ENCODE measurements at places on chromosomes 1 and 21.

DNA sequence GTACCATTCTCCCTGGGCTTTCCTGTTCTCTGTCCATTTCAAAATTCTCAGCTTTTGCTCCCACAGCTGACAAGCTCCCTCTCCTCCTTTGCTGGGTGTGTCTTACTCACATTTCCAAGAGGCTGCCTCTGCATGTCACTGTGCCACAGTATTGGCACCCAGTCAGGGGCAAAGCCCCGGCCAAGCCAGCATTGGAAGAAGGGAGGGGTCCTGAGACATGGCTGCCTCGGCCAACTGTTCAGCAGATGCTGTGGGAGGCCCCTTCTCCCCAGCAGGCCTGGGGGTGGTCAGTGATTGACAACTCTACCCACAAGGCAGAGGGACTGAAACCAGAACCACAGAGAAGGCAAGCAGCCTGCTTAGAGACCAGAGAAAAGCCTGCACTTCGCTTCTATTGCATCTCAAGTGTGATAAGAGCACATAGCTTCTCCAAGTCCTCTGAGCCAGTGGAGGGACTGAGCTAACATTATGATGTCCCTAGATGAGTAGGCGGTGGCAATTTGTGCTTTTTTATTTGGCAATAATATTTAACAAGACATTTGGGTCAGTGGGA is 294.1 kb downstream of the SIPA1L2 start:
- DNase-seq, result no peak

GRCh38 chr1:231665726-231666125 is 39.1 kb downstream of the DISC1 start:
- no peak for DNase-seq

DNA sequence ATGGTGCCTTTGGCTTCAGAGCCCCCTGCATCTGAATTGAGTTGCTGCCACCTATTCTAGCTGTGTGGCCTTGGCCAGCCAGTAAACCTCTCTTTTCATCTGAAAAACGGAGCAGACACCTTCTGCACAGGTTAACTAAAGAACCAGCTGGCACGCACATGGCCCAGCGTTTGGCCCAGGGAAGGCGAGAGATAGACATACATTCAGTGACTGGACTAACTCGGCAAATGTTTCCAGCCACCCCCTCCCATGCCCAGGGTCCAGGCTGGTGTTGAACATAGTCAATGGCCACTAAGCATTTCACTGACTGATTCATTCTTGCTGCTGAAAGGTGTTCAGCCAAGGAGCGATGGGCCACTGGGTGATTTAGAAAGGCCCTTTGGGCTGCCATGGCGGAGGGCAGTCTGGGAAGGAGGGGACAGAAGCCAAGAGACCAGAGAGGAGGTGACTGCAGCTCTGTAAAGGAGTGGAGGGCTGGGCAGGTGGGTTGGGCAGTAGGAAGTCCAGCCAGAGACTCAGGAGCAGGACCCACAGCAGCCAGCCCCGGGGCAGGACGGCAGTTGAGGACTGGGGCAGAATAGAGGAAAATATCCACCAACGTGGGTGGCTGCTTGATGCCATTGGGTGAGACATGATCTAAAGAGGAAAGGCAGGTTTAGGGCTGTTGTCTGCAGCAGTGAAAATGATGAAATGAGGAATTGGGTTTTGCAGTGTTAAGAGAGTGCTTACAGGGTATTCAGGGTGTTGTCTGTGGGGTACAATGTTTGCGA is 184.3 kb downstream of the HIVEP3 start:
- DNase-seq, result no peak

GRCh38 chr1:43912607-43913006 is 21.0 kb upstream of the ARTN start:
- peak; percentile 72 for DNase-seq

GRCh38 chr1:29303201-29304024 is 67.1 kb downstream of the PTPRU start:
- no peak for DNase-seq

- no peak for DNase-seq
Observed at GRCh38 chr1:3939242-3940080, 39.4 kb upstream of the C1orf174 start.

GRCh38 chr1:184622136-184622823 is 132.4 kb downstream of the EDEM3 start:
- peak; percentile 61 for DNase-seq

DNA sequence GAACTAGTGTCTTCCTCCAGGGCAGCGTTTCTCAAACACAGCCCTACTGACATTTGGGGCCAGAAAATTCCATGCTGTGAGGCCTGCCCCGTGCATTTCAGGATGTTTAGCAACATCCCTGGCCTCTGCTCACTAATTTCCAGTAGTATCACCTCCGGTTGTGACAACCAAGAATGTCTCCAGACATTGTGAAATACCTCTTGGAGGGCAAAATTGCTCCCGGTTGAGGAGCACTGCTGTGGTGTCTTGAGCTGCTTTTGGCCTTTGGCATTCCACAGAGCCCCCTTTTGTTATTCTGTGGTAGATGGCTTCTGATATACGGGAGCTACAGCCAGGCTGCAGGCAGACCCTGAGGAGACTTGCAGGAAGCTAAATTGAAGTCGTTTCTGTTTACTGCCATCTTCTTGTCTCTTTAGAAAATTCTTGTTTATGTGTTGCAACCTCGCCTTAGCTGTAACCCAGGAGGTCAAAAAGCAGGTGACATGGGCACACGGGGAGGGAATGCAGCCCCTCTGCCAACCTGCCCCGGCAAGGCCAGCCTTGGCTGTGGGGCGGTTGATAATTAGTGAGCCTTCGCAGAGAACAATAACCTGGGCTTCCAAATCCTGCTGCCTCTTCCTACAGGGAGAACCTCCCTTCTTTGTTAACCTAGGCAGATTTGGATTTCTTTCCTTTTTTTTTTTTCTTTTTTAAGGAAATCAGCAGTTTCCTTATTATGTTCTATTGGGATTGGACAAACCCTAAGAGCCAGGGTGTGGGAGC is 74.7 kb upstream of the AKT3 start:
- DNase-seq, result peak; percentile 66

GRCh38 chr1:221695301-221695700 is 46.6 kb downstream of the DUSP10 start:
- DNase-seq, result no peak

- no peak for DNase-seq
Observed at GRCh38 chr1:55634516-55634915, 419.4 kb upstream of the USP24 start.

DNA sequence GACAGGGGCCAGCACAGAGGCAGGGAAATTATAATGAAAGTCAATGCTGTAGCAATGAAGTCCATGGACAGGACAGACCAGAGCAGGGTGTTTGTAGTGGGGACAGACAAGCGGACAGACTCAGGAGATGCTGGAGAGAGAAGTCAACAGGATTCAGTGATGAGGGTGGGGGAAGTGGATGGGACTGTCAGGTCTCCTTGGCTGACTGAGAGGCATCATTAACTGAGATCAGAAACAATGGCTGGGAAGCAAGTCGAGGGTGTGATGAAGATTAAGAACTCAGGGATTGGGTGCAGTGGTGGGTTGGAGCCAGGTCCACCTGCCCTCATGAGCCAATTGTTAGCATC is 25.5 kb downstream of the CD58 start:
- DNase-seq, result no peak

DNA sequence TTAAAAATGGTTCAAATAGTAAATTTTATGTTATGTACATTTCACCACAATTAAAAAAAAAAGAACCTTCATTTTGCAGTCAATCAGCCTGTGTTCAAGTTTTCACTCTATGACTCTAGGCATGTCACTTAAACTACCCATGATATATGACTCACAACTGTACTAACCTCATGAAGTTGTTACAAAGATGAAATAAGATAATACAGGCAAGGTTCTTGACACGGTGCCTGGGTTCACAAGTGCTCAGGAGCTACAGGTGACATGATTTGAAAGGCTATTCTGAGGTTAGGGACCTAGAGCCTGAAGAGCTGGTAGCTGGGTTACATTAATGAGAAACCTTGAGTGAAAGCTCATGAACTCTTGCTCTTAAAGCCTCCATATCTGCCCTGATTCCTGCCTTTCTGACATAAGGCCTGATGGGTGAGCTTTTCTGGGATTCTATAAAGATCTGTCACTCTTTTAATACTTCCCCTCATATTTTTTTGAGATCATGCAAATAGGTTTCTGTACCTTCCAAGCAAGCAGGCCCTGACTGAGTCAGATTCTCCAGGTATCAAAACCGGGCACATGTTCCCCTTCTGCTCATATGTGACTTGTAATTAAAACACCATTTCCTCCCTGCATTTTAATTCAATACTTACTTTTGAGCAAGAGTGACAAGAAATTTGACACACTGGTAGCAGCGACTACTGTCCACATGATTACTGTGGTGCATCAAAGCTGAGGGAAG is 34.0 kb downstream of the PCSK9 start:
- DNase-seq, result no peak

DNA sequence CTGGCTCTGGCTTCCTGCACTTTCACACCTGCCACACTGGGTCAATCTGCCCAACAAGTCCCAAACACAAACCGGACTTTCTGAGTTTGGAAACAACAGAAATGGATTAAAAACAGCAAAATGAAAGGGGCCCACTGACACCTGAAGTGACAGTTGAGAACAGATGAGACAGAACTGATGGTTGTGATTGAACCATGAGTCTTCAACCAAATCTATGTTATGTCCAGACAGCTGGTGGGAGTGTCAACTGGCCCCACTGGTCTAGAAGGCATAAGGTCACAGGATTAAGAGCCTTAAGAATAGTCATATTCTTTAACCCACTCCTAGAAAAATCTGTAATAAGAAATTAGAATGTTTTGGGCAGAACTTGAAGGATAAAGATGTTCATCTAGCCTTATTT is 13.0 kb upstream of the ATP13A2 start:
- no peak for DNase-seq

- no peak for DNase-seq
Observed at GRCh38 chr1:30460661-30461060, 262.7 kb downstream of the MATN1 start.
